Body of pancreas (tissue), 4 donors: ENCODE measurements at places on chromosomes 4 and X.

- no peak overlapping the region for H3K4me3 ChIP-seq
- no peaks in the 10 kb centered on the region for H3K27me3 ChIP-seq
- H3K27ac ChIP-seq = no peak overlapping the region
- H3K36me3 ChIP-seq = no peaks in the 10 kb centered on the region
- no peaks in the 10 kb centered on the region for H3K4me1 ChIP-seq
Measured at GRCh38 chr4:31275906-31276305, 555.7 kb downstream of the PCDH7 start.

DNA sequence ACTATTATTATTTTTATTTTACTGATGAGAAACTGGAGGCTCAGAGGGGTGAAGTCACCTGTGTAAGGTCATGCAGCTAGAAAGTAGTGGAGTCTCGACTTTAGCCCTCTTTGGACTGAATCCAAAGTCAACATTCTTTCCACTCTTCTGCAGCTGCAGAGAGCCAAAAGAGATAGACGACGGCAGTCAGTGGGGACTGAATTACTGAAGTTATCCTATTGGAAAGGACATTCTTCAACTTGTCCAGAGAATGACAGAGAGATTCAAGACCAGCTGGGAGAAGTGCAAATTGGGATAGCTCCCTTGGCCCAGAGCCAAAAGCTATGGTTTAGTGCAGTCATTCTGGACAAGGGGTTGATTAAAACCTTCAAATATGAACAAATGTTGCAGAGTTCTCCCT, 42.5 kb downstream of the VGLL1 start:
- no peak overlapping the region for H3K27ac ChIP-seq
- H3K36me3 ChIP-seq = no peaks in the 10 kb centered on the region
- no peak for DNase-seq
- no peak overlapping the region for H3K4me3 ChIP-seq

DNA sequence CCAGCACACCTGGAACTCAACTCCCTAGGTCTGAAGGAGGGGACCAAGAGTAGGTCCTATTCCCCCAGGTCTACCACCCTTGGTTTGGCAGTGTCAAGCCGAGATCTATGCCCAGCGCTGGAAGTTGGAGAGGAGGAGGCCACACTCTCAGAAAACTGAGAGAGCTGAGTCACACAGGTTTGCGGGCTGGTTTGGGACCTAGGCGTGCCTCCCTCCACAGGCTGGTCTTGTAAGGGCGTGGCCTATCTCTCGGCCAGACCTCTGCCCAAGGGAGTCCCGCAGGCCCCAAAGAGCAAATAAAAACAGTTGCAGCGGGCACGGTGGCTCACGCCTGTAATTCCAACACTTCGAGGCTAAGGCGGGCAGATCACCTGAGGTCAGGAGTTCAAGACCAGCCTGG, 52.9 kb upstream of the INTU start:
- H3K27ac ChIP-seq = no peak overlapping the region
- no peaks in the 10 kb centered on the region for H3K36me3 ChIP-seq
- H3K27me3 ChIP-seq = no peaks in the 10 kb centered on the region
- DNase-seq = no peak
- H3K4me3 ChIP-seq = no peak overlapping the region

GRCh38 chr4:26785810-26786209, 74.8 kb upstream of the STIM2 start:
- peaks cover 12% of the 10 kb centered on the region for H3K4me1 ChIP-seq
- no peaks in the 10 kb centered on the region for H3K27me3 ChIP-seq
- no peak overlapping the region for H3K4me3 ChIP-seq
- DNase-seq = no peak
- no peak overlapping the region for H3K27ac ChIP-seq

- H3K27ac ChIP-seq = no peak overlapping the region
- H3K4me3 ChIP-seq = no peak overlapping the region
- no peaks in the 10 kb centered on the region for H3K36me3 ChIP-seq
- DNase-seq = no peak
Measured at GRCh38 chrX:7545564-7545963, 297.4 kb upstream of the VCX start.

- no peak for DNase-seq
- no peaks in the 10 kb centered on the region for H3K27me3 ChIP-seq
- no peak overlapping the region for H3K4me3 ChIP-seq
- no peak overlapping the region for H3K27ac ChIP-seq
- no peaks in the 10 kb centered on the region for H3K36me3 ChIP-seq
- H3K4me1 ChIP-seq = no peaks in the 10 kb centered on the region
Measured at GRCh38 chrX:136057567-136057966, 72.3 kb downstream of the SLC9A6 start.
